ENCODE measurements at places on chromosomes 5 and 9.

DNA sequence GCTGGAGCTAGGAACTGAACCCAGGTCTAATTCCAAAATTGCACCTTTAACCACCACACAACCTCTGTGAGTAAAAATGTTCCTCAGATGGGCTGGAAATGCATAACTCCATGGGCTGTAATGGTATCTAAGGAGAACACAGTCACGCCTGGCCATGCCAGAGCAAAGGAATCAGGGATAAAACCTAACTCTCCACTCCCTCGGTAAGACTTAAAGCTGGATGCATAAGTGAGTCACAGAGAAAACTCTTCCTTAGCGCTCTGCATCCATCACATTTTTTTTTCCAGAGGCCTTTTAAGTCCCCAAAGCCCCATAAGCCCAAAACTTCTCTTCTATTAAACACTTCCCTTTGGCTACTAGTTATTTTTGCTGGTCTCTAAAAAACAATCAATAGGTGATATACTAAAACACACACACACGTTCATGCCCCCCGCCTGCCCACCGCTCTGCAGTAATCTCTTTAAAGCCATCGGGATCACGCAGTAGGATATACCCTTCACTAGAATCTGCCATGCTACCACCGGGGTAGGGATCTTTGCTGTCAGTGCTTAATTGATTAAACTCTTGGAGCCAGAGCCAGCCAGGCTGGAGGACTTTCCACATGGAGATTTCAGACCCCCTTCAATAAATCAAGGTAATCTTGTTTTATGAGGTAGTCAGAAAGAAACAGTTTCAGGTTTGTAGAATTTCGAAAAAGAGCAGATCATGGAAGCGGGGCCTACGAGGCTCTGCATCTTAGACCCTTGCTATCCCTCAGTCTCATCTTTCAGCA, 212.9 kb downstream of the MAPKAP1 start:
- no peak for DNase-seq

GRCh38 chr5:112634796-112635195, 102.9 kb upstream of the APC start:
- DNase-seq = no peak

GRCh38 chr5:4855036-4855435, 285.1 kb upstream of the ADAMTS16 start:
- no peak for DNase-seq

- no peak for DNase-seq
Observed at GRCh38 chr9:78866207-78867132, 569.5 kb downstream of the PSAT1 start.

DNA sequence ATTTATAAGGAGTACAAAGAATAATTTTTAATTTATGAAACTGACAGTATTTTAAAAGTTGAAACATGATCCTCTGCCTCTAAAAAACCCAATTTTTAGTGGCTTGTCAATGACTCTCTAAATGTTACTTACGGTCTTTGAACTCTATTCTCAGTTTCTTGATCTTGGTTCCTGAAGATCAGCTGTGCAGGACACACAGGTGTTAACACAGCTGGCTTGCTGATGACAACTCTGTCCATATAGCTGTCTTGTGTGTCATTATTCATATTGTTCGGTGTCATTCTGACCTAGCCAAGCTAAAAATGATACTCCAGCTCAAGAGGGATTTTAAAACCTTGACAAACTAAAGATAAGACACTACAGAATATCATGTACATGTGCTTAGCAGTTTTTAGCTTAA, 314.5 kb downstream of the CCDC171 start:
- DNase-seq = no peak

GRCh38 chr9:122808141-122808540, 8.2 kb downstream of the OR1K1 start:
- no peak for DNase-seq

GRCh38 chr5:180138214-180138975, 66.8 kb upstream of the RNF130 start:
- DNase-seq = no peak

DNA sequence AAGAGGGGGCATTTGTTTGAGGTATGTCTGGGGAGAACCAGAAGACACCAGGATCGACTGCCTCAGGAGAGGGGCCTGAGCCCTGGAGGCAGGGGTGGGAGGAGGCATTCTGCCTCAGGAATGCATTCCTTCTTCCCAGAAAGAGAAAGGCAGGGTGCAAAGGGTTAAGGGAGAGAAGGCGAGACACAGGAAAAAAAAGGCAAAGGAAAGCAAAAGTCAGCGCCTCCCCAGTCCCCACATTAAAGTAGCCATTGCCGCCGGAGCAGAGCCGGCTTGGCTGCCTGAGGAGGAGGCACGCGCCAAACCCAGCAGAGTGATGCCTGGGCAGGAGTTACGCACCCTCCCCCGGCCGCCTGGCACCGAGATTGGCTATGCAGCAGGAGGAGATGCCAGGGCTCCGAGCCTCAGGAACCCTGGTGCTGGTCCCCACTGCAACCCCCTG, 123.8 kb upstream of the PHYKPL start:
- no peak for DNase-seq

DNA sequence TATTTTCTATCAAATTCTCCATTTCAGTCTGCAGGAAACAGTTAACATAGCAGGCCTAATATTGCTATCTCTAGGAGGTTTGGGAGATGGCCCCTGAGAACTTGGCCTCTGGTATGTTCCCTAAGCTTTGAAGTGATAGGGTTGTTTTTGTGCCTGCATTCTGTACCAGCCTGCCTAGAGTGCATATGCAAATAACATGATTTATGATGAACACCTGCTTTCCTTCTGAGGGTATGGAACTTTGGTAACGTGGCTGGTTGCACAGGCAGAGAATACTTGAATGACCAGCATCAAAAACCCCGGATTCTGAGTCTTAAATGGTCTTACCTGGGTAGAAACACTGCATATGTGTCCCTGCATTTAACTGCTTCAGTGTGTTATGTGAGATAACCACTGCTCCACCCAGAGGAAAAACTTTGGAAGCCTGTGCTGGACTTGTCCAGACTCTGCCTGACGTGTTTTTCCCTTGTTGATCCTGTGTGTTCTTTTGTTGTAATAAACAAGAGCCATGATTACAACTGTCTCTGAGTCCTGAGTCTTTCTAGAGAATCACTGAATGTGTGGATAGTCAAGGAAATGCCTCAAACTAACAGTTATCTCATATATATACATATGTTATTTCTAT, 111.3 kb upstream of the ABCA1 start:
- no peak for DNase-seq

DNA sequence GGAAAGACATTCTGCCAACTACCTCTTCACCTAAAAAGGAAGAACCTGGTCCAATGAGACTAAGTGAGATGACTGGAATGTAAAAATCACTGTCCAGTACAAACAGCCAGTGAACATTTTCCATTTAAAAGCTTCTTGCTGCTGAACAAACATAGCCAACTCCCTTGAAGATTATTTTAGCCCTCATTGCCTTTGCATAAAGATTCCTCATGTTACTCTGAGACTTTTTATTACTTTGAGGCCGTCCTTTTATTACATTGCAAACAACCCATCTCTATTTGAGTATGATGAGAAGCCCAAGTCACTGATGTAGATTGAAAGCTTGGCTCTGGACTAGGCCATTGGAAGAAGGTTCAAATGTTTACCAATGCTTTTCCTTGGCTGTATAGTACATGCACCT, 649.8 kb downstream of the CETN3 start:
- DNase-seq = no peak

GRCh38 chr9:78994471-78994870, 577.3 kb upstream of the TLE4 start:
- DNase-seq = no peak

- no peak for DNase-seq
Observed at GRCh38 chr5:112594095-112594850, 143.4 kb upstream of the APC start.

DNA sequence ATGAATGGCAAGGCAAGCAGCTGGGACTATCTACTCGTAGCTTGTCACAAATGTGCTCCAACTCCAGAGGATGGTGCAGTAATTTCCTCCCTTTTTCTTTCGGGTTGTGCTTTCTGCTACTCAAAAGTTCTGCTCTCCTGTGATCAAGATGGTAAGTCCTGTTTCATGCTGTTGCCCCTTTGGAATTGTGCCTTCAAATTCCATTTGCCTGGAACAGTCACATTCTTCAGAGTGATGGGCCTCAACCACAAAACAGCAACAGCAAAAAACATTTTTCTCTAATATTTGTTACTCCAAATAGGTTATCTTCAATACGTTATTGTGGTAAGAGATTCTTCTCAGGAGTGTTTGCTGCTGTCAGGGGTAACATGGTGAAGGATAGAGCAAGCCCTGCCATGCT, 209.3 kb downstream of the PALM2AKAP2 start:
- DNase-seq = no peak

- DNase-seq = no peak
Observed at GRCh38 chr5:158119961-158120723, 261.2 kb upstream of the CLINT1 start.

DNA sequence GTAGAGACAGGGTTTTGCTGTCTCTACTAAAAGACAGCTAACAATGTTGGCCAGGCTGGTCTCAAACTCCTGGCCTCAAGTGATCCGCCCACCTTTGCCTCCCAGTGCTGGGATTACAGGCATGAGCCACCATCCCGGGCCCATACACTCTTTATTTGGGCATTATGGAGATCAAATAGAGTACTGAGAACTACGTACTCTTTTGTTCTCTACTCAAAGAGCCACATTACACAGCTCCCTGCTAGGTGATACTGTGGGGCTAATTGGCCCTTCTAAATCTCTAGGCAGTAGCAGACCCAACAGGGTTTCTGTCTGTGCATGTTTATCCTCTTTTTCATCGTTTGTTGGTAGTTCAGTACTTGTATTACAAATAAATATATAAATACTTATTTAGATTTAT, 16.1 kb downstream of the CKMT2 start:
- DNase-seq = no peak

GRCh38 chr5:169770109-169770508, 133.0 kb downstream of the DOCK2 start:
- no peak for DNase-seq

DNA sequence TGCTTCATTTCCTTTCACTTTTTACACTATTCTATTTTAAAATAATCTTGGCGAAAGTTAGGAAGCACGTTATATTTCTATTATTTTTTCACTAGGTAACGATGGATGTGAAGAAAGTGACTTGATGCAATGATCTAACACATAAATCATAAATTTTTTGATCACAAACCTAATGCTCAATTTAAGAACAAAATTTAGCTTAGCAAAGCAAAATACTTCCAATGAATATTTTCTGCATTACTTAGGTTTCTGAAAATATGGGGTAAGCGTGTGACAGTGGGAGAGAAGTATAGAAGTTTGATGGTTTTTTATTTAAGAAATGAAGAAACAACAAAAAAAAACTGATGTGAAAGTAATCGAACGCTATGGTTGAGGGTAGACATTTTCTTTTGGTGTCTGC, 1528.7 kb upstream of the CDH9 start:
- DNase-seq = no peak

DNA sequence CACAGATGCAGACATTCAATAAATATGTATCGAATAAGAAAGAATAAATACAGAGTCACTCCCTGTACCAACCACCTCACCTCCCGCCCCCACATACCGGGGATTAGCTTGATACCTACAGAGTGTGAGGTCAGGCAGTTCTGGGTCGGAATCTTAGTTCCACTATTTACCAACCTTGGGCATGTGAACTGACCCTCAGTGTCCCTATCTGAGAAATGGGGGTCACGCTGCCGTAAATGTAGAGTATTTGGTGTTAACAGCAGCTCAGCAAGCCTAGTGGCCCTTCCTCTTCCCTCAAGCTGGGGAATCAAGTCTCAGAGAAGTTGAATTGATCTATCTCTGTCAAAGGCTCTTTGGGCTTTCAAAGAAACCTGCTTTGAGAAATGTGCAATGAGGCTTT, 25.4 kb downstream of the CCNJL start:
- DNase-seq = no peak

GRCh38 chr9:107782381-107782780, 292.8 kb upstream of the KLF4 start:
- DNase-seq = no peak

DNA sequence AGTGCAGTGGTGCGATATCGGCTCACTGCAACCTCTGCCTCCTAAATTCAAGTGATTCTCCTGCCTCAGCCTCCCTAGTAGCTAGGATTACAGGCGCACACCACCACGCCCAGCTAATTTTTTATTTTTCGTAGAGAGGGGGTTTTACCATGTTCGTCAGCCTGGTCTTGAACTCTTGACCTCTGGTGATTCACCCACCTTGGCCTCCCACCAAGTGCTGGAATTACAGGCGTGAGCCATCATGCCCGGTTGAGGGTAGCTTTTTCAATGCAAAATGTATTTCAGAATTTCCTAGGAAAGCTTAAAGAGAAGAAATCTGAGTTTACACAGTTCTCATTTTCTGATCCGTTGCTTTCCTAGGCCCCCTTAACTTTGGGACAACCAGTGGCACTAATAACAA, 15.7 kb downstream of the BDP1 start:
- no peak for DNase-seq

DNA sequence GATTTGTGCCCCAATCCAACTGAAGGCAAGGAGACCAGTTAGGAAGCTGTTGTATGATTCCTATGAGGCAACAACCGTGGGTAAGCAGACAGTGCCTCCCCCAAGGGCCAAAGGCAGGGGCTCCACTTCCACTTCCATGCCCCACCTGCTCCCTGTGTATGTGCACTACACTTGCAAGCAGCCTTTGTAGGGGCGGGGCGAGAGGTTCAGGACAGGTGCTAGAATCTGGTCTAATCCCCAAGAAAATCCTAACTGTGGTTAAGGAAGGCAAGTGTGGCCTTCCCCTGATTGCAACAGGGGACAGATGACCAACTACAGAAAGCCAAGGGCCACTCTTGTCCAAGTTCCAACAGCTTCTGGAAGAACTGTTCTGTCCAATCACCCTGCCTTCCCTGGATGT, 41.7 kb downstream of the B4GALT1 start:
- DNase-seq = no peak

GRCh38 chr9:73260506-73260905, 108.8 kb downstream of the ANXA1 start:
- DNase-seq = no peak

DNA sequence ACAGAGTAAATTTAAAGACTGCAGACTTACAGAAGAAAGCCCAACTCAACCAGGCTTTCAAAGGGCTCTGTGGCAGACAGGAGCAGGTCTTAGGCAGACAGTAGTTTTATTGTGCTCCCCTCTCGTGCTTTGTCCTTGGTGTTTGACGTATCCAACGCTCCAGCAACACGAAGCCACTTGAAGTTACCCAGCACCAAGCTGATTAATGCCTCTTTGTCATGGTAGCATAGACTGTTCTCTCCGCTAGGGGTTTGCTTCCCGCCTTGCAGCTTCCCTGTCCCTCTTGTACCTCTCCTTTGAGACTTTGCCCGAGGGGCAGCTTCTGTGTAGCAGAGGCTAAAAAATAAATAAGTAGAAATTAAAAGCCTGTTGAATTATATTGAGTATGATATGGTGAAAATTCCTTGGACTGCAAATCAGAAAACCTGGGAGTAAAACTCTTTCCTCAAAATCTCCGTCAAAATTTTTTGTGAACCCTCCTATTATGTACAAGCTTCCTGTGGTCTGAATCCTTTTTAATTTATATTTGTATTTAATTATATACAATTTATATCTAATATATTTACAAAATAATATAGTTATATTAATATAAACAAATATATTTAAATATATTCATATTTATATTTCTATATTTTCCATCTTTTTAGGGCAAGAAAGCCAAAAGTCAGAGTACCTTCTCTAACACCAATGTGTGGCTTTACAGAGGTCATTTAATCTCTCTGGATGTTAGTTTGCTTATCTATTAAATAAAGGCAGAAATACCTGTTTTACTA, 405.4 kb downstream of the DMAC1 start:
- DNase-seq = no peak
